ENCODE measurements at places on chromosomes 2 and 18.

- DNase-seq: peak; percentile 15
These were observed 12.4 kb downstream of the ADRA2B start for GRCh38 chr2:96103761-96104486.

GRCh38 chr2:104068665-104069064 is 785.2 kb upstream of the POU3F3 start:
- no peak for DNase-seq

GRCh38 chr2:10449838-10450691 is 1.9 kb upstream of the ODC1 start:
- no peak for DNase-seq

GRCh38 chr18:41320100-41320499 is 634.9 kb upstream of the PIK3C3 start:
- DNase-seq: no peak

DNA sequence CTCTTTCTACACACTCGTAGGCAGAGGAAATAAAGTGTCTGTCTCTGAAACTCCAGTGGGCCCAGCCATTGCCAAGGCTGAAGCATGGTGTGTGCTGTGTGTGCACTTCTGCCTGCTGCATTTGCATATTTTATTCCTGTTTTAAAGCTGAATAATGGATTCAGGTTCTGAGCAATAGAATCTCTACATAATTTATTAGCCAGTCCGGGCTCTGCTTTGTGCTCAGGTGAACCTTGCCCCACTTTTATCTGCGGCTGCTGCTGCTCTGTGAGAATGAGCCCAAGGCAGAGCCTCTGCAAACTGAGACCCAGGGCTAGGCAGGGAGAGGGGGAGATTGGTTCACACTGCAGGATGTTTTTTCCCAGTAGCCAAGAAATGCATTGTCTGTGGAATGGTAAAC is 64.6 kb upstream of the SH3BP4 start:
- no peak for DNase-seq

DNA sequence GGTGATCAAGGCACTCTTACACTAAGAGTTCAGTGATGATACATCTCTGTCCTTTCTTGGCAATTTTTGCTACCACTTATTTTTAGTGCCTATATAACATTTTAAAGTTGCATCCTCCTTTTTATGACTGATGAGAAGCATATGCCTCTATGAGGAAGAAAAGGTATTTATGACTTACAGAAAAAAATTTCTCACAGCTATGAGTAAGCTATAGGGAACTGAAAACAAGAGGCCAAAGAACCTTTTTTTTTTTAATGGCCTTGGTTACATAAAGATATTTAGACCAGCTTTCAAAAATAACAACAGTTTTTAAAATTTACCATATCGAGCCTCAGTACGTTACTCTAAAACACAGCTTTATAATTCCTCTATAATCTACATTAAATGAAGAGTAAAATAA is 21.3 kb downstream of the MBD5 start:
- peak; percentile 89 for DNase-seq

GRCh38 chr2:150907466-150907865 is 354.2 kb downstream of the RBM43 start:
- no peak for DNase-seq

DNA sequence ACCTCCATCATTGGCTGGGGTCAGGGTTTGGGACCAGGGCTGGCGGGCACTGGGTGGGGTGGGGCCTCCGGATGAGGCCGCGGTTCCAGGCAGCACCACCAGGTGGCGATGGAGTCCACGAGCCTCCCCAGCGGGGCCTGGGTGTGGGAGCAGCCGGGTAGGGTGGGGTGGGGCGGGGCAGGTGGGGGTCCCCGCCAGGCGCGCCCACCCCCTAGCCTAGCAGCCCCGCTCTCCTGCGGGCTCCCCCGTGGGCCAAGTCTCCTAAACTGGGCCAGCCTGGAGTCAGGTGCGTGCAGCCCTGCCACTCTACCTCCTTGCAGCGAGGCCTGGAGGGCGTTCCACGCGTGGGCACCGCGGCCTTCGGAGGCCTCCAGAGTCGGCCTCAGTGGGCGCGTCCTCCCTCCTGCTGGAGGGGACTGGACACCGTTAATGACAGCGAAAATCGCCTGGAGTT is 187.5 kb downstream of the TWIST2 start:
- no peak for DNase-seq

GRCh38 chr2:71607151-71607889 is 154.0 kb downstream of the DYSF start:
- no peak for DNase-seq

- DNase-seq: no peak
These were observed 88.8 kb downstream of the LRP1B start for GRCh38 chr2:142041996-142042395.

GRCh38 chr2:120586507-120587278 is 149.0 kb upstream of the GLI2 start:
- DNase-seq: no peak

DNA sequence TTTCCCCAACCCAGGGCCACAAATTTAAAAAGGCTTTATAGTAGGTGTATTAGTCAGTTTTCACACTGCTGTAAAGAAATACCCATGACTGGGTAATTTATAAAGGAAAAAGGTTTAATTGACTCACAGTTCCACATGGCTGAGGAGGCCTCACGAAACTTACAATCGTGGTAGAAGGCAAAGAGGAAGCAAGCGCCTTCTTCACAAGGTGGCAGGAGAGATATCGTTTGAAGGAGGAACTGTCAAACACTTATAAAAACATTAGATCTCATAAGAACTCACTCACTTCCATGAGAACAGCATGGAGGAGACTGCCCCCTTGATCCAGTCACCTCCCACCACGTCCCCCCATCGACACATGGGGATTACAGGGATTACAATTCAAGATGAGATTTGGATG is 70.4 kb downstream of the FECH start:
- DNase-seq: peak; percentile 59

GRCh38 chr18:37398248-37398920 is 167.2 kb downstream of the CELF4 start:
- no peak for DNase-seq

GRCh38 chr18:74276609-74277008 is 15.2 kb downstream of the CYB5A start:
- DNase-seq: no peak

- DNase-seq: no peak
These were observed 4.7 kb upstream of the KLHL30 start for GRCh38 chr2:238133499-238134392.

GRCh38 chr2:140539242-140539875 is 1591.5 kb downstream of the LRP1B start:
- peak; percentile 86 for DNase-seq

DNA sequence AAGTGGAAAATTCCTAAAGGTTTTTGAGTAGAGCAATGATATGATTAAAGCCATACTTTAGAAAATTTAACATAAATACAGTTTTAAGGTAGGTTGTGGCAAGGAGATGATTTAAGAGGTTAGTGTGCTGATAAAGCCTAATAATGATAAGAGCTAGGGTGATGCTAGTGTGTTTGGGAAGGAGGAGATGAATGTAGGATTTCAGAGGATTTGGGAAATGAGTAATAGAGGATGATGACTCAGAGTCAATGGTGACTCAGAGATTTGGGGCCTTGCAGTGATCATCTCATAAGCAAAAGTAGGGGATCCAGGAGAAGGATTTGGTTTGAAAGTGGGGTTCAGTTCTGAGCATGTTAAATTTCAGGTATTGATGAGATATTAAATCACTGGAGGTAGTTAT is 23.3 kb downstream of the STAMBP start:
- DNase-seq: no peak

GRCh38 chr2:64196963-64197362 is 52.7 kb upstream of the PELI1 start:
- DNase-seq: no peak

- no peak for DNase-seq
These were observed 713.1 kb downstream of the CBLN2 start for GRCh38 chr18:71831039-71831438.
